Ovary (tissue), 10 donors: ENCODE measurements at places on chromosomes 16 and 17. TPM values are rescaled to one million over a fixed set of nuclear protein-coding genes. Genes with fewer than 3 reads are reported as not detected.

Gene P2RX5
- total RNA-seq: 0.15 TPM

Gene NPIPB6
- total RNA-seq: 2.8 TPM

Gene VPS35
- 75.7 TPM for total RNA-seq

Gene MARVELD3
- 0.88 TPM for total RNA-seq

Gene PYDC1
- not detected for total RNA-seq

Gene TMEM204
- 13.8 TPM for total RNA-seq

Gene ODF4
- not detected for total RNA-seq

Gene ITGAD
- 0.10 TPM for total RNA-seq

DNA sequence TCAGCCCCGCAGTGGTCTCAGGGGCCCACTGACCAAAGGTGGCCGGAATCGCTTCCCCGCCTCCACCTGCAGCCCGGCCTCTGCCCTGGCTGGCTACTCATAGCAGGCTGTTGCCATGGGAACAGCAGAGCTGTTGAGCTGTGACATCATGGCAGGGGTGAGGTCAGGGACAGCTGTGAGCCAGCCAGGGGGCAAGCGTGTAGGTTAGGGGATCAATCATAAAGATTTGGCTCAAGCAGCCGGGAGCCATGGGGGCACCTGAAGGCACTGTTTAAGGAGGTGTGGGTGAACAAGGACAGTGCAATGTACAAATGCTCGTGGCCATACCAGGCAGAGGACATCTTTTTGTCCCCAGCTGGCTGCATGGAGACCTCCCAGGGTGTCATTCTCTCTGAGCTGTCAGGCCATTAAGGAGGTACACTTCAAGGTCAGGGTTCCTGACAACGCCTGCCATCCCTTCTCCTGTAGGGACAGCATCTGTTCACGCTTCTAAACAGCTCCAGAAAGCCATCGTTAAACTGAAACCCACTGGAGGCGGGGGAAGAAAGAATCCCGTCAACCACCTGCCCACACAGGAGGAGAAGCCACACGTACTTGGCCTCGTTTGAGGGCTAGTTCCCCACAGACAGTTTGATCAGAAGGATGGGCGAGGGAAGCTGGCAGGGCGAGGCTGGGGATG lies at the start of gene CEP295NL:
CEP295NL (minus strand) TSS at position 101 of the 679 bp plus-strand sequence. CDS start 1,373 bp downstream, outside the sequence.
- H3K4me1 ChIP-seq: peaks cover 23% of the 10 kb centered on the region
- H3K4me3 ChIP-seq: no peak within 1 kb of the TSS
- H3K36me3 ChIP-seq: no peaks in the 10 kb centered on the region
- peak within 1 kb of the TSS; percentile 47 for H3K27ac ChIP-seq

DNA sequence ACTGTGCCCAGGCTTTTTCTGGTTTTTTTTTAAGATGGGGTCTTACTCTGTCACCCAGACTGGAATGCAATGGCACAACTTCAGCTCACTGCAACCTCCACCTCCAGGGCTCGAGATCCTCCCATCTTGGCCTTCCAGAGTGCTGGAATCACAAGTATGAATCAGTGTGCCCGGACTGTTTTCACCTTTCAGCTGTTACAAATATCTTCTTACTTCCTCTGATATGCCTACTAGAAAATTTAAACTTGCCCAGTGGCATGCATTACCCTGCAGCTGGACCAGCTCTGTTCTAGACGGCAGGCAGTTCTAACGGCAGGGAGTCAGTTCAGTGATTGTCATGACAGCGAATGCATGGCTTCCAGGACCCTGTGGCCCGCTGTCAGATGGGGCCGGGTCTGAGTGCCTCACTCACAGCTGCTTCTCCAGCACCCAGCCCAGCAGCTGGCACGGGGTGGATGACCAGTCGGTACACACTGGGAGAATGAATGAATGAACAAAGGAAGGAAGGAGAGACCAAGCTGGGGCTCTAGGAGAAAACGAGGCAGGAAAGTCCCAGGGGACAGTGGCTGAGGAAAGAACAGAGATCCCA lies 28.0 kb upstream of the LITAF start:
- no peak for DNase-seq
- H3K27ac ChIP-seq: no peak overlapping the region
- H3K4me1 ChIP-seq: peaks cover 4% of the 10 kb centered on the region
- no peaks in the 10 kb centered on the region for H3K36me3 ChIP-seq
- no peak overlapping the region for H3K4me3 ChIP-seq

- H3K4me3 ChIP-seq: no peak overlapping the region
- DNase-seq: no peak
- no peaks in the 10 kb centered on the region for H3K27me3 ChIP-seq
Observed at GRCh38 chr16:22282254-22282892, 14.8 kb upstream of the POLR3E start.

GRCh38 chr17:40564195-40564882 lies 933 bp downstream of the CCR7 start:
- H3K4me1 ChIP-seq: peaks cover 7% of the 10 kb centered on the region
- H3K4me3 ChIP-seq: no peak overlapping the region
- H3K36me3 ChIP-seq: no peaks in the 10 kb centered on the region
- no peaks in the 10 kb centered on the region for H3K27me3 ChIP-seq
- no peak overlapping the region for H3K27ac ChIP-seq

DNA sequence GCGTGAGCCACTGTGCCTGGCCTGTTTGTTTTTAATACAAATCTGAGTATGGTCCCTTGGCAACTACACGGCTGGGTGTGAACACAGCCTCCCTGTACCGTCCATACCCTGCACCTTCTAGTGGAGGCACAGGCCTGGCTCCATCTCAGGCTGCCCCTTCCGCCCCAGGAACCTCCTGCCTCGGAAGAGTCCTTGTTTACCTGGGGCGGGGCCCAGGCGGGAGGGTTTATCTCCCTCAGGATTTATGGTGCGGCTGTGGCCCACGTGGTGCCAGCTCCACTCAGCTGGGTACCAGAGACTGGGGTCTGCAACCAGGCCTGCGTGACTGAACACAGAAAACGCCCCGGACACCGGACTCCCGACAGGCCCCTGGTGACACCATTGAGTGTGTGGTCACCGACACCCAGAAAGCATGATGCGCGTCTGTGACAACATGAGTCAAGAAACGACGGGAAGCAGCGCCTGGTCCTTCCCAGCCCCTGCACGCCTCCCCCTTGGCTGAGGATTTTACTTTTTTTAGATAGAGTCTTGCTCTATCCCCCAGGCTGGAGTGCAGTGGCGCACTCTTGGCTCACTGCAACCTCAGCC lies 19.0 kb downstream of the UNKL start:
- H3K27me3 ChIP-seq: no peaks in the 10 kb centered on the region
- H3K4me1 ChIP-seq: no peaks in the 10 kb centered on the region
- no peaks in the 10 kb centered on the region for H3K36me3 ChIP-seq
- no peak overlapping the region for H3K27ac ChIP-seq

- H3K4me3 ChIP-seq: no peak overlapping the region
- H3K36me3 ChIP-seq: no peaks in the 10 kb centered on the region
- H3K27me3 ChIP-seq: no peaks in the 10 kb centered on the region
- H3K27ac ChIP-seq: no peak overlapping the region
Observed at GRCh38 chr17:52776234-52776633, 617.7 kb upstream of the CA10 start.

- H3K4me3 ChIP-seq: no peak overlapping the region
- DNase-seq: no peak
- no peak overlapping the region for H3K27ac ChIP-seq
- no peaks in the 10 kb centered on the region for H3K27me3 ChIP-seq
- no peaks in the 10 kb centered on the region for H3K4me1 ChIP-seq
Observed at GRCh38 chr17:73422121-73422520, 110.3 kb upstream of the CDC42EP4 start.

DNA sequence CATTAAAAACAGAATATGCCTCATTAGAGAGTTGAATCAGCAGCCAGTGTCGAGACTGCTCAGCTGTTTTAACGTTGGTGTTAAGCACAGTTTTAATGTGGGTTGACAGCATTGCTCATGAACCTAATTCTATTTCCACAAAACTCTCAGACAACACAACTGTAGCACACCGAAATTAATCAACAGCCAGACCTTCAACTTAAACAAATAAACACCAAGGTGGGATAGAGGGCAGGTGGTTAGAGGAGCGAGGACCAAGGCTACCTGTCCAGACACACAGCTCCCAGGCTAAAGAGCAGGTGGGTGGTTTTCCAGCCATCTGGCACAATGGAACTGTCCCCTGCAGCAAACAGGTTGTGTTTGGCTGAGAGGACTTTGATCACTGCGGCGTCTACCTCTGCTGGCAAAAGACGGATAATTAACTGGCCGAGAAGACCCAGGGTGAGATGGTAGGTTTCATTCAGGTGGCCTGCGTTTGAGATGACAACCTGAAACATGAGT lies 69.6 kb upstream of the ATP2A3 start:
- no peak for DNase-seq
- H3K36me3 ChIP-seq: peaks cover 2% of the 10 kb centered on the region
- no peaks in the 10 kb centered on the region for H3K4me1 ChIP-seq

DNA sequence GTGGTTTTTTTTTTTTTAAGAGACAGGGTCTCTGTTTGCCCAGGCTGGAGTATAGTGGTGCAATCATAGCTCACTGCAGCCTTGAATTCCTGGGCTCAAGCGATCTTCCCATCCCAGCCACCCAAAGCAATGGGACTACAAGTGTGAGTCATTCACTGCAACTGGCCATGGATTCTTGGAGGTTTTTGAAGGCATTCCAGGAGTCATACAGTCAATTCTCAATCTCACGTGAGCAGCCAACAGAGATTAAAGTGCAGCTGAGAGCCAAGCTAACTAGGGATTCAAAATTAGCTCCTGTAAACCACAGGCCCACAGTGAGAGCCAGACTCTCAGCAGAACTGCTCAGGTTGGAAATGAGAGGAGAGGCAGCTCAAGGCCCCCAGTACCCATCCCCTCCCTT lies 30.2 kb downstream of the XPO6 start:
- no peak overlapping the region for H3K4me3 ChIP-seq
- peaks cover 19% of the 10 kb centered on the region for H3K4me1 ChIP-seq
- no peaks in the 10 kb centered on the region for H3K27me3 ChIP-seq
- H3K36me3 ChIP-seq: no peaks in the 10 kb centered on the region

DNA sequence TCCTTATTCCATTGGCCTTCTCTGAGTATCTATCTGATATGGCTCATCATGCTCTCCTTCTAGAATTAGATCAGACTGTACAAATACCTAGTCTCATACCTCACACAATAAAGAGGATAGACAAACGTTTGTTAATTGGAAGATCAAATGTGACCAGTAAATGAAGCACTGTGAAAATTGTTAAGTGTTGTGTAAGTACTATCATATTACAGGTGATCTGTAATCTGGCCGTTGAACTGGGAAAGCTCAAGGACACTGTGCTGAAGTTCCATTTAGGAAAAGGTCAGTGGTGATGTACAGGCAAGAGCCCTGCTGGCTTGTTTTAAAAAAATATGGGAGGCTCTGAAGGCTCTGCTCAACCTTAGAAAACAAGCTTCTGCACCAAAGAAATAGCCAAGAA lies 38.5 kb upstream of the CORO6 start:
- no peak overlapping the region for H3K4me3 ChIP-seq
- H3K36me3 ChIP-seq: no peaks in the 10 kb centered on the region
- no peaks in the 10 kb centered on the region for H3K27me3 ChIP-seq
- H3K27ac ChIP-seq: no peak overlapping the region
- no peak for DNase-seq
- no peaks in the 10 kb centered on the region for H3K4me1 ChIP-seq

- no peaks in the 10 kb centered on the region for H3K4me1 ChIP-seq
- H3K27ac ChIP-seq: no peak overlapping the region
- no peaks in the 10 kb centered on the region for H3K36me3 ChIP-seq
- no peaks in the 10 kb centered on the region for H3K27me3 ChIP-seq
Observed at GRCh38 chr16:86922311-86922710, 344.0 kb downstream of the FOXL1 start.

GRCh38 chr17:1533661-1534325 lies 17.4 kb upstream of the INPP5K start:
- H3K27me3 ChIP-seq: no peaks in the 10 kb centered on the region
- H3K4me1 ChIP-seq: no peaks in the 10 kb centered on the region
- no peaks in the 10 kb centered on the region for H3K36me3 ChIP-seq

DNA sequence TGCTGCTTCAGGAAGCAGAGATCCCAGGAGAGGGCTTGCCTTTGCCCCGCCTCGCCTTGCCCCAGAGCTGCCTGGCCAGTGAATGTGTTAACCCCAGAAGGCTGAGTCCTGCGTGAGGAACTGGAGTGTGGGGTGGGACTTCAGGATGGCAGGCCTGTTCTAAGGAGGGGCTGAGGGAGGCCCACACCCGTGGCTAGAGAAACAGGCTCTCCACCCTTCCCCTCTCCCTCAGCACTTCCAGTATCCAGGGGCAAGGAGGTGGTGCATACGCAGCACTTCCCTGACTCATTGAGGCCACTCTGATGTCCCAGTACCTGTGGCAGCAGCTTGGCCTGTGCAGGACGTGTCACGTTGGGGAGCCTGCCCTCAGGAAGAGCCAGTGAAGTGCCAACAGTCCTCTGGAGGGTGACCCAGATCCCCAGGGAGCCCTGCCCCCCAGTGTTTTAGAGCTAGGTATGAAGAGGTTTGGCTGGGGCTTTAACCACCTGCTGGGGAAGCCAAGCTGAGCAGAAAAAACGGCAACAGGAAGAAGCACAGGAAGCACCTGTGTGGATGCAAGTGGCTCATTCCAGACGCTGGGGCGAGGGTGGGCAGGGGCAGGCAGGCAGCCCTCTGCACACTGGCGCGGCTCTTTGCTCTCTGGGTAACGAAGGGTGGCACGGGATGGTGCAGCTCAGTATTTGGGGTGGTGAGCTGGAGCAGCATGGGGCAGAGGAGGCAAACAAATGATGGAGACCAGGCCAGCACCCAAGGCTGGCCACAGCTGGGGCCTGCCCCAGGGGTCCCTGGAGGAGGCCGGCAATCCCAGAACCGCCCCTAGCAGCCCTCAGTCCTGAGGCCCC lies 14.7 kb upstream of the CTCF start:
- no peak overlapping the region for H3K27ac ChIP-seq
- peak; percentile 32 for DNase-seq
- H3K4me3 ChIP-seq: no peak overlapping the region
- no peaks in the 10 kb centered on the region for H3K36me3 ChIP-seq
- H3K4me1 ChIP-seq: no peaks in the 10 kb centered on the region
- H3K27me3 ChIP-seq: no peaks in the 10 kb centered on the region

GRCh38 chr16:1408171-1408837 lies 6.2 kb downstream of the UNKL start:
- peak overlapping the region; percentile 51 for H3K27ac ChIP-seq
- H3K4me1 ChIP-seq: peaks cover 7% of the 10 kb centered on the region
- H3K36me3 ChIP-seq: no peaks in the 10 kb centered on the region

DNA sequence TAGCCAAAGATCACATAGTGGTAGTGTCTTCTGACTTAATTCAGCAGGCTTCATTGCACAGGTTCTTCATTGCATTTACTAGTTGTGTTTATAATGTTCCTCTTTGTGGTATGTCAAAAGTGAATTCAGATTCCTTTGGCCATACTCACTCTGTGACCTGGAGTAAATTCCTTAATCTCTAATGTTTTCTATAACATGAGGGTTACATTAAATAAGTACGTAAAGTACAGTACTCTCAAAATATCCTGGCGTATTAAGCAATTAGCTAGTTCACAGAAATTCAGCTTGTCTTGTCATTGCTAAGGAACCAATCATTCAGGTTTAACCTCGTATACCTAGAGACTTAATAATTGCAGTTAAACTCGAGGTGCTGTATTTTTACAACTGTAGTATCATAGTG lies 4.2 kb downstream of the RPS6KB1 start:
- H3K4me3 ChIP-seq: no peak overlapping the region
- no peaks in the 10 kb centered on the region for H3K36me3 ChIP-seq
- no peak overlapping the region for H3K27ac ChIP-seq

- no peaks in the 10 kb centered on the region for H3K4me1 ChIP-seq
- no peak overlapping the region for H3K4me3 ChIP-seq
- no peak for DNase-seq
Observed at GRCh38 chr16:6957681-6958080, 375.0 kb upstream of the RBFOX1 start.

- H3K27me3 ChIP-seq: no peaks in the 10 kb centered on the region
- peaks cover 2% of the 10 kb centered on the region for H3K4me1 ChIP-seq
- DNase-seq: peak; percentile 28
- no peaks in the 10 kb centered on the region for H3K36me3 ChIP-seq
- no peak overlapping the region for H3K4me3 ChIP-seq
- no peak overlapping the region for H3K27ac ChIP-seq
Observed at GRCh38 chr17:58319173-58320162, 9.1 kb downstream of the TSPOAP1 start.

- H3K27ac ChIP-seq: no peak overlapping the region
- H3K4me3 ChIP-seq: no peak overlapping the region
- no peaks in the 10 kb centered on the region for H3K36me3 ChIP-seq
- H3K4me1 ChIP-seq: peaks cover 7% of the 10 kb centered on the region
Observed at GRCh38 chr17:44540246-44541084, 16.8 kb upstream of the FZD2 start.
